ENCODE measurements at places on chromosomes 5 and 9.

- DNase-seq: peak; percentile 13
Measured at GRCh38 chr9:122418016-122418415, 47.2 kb downstream of the PTGS1 start.

- DNase-seq: peak; percentile 0
Measured at GRCh38 chr9:118230329-118230728, 526.1 kb downstream of the TLR4 start.

DNA sequence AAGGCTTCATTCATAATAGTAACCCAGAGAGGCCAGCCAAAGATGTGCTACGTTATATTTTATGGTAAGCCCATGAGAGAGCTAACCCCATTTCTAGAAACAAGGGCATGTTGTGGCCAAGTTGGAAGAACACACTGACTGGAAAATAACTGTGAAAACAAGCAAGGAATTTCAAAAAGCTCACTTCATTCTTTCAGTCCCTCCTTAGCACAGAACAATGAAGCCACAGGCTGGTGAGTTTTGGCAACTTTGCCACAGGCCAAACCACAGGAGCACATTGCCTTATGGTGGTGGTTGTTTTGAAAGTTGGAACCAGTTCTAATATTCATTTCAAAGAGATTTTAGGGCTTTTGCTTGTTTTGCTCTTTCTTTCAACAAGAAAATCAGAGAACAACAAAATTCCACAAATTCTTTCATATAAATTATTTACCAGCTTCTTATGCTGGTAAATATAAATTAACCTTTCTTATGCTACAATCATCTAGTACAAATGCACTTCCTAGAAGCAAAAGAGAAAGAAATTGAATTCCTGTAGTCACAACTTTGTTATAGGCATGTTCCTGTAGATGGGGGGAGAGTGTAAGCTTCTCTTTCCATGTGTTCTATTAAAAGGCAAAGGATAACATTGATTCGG lies 225.4 kb upstream of the RFX3 start:
- DNase-seq: peak; percentile 99

- no peak for DNase-seq
Measured at GRCh38 chr5:852431-853401, 1.9 kb upstream of the ZDHHC11 start.

DNA sequence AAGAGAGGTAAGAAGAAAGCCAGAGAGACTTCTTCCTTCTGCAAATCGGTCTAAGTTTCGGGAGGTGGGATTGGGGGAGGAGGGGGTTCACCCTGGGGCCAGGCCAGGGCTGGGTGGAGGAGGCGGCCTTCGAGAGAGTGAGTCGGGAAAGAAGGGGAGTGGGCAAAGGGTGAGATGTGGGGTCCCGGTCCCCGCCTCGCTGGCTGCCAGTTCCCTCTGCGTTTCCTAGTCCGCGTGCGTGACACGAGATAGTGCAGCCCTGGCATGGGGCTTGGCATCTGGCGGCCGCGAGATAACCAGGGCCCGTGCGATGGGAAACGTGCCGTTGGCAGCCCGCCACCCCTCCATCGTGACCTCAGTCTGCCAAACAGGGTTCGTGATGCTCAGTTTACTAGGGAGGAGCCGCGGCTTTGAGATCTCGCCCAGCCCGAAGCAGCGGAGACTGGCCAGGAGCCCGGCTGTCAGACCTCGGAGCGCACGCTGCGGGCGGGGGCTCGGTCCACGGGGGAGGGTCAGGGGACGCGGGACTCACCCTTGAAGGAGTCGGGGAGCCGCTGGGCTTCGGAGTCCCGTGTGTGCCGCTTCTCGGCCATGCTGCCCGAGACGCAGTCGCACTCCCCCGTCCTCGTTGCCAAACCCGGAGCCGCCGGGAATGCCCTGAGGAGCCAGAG lies at the start of gene STOM:
STOM (minus strand) TSS at position 656 of the 671 bp plus-strand sequence; CDS start at position 593, 63 bp downstream.
- peak; percentile 94 for DNase-seq
